ENCODE measurements at places on chromosomes 4 and X.

- DNase-seq = peak; percentile 2
Measured at GRCh38 chr4:146577111-146577510, 55.4 kb upstream of the SLC10A7 start.

DNA sequence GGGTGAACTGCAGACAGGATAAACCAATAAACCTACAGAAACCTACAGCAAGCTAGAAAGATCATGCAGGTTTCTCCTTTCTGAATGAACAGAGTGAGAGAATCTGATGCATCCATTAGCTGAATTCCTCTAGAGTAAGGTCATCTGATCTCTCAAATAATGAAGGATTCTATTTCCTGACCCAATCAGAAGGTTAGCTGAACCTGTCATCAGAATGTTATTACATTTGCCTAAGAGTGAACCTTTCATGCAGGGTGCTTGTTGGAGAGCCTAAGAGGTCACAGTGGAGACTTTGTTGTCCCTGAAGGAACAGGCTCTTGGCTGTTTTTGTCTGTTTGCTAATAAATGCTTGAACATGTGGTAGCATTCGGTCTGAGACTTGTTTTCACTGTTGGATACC lies 24.0 kb downstream of the MEPE start:
- DNase-seq = no peak

DNA sequence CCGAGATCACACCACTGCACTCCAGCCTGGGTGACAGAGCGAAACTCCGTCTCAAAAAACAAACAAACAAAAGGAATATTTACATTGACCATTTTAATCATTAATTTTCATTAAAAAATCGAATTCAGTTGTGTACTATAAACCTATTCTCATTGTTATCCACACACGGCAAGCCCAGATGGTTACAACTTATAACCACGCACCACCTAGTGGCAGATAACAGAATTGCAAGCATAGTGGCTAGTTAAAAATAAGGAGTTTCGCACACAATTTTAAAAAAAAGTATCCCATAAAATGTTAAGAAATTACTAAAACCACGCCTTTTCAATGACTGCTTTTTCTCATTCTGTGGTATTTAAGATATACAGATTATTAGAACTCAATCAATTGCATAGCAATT lies 25.4 kb downstream of the MBNL3 start:
- DNase-seq = no peak

- DNase-seq = no peak
Measured at GRCh38 chrX:40761762-40762161, 26.4 kb upstream of the MED14 start.

DNA sequence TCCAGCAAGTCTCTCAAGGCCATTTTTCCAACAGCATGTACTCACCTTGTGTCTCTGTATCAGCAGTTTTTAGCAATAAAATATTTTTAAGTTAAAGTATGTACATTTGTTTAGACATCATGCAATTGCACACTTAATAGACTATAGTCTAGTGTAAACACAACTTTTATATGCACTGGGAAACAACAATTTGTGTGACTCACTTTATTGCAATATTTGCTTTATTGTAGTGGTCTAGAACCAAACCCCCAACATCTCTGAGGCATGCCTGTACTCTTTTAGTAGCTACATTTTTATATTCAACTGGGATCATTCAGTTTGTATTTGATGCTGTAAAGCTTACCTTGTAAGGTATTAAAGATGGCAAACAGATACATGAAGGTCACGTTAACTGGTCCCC lies 14.7 kb upstream of the PHKA2 start:
- no peak for DNase-seq
